ENCODE measurements at places on chromosomes 5 and 9.

DNA sequence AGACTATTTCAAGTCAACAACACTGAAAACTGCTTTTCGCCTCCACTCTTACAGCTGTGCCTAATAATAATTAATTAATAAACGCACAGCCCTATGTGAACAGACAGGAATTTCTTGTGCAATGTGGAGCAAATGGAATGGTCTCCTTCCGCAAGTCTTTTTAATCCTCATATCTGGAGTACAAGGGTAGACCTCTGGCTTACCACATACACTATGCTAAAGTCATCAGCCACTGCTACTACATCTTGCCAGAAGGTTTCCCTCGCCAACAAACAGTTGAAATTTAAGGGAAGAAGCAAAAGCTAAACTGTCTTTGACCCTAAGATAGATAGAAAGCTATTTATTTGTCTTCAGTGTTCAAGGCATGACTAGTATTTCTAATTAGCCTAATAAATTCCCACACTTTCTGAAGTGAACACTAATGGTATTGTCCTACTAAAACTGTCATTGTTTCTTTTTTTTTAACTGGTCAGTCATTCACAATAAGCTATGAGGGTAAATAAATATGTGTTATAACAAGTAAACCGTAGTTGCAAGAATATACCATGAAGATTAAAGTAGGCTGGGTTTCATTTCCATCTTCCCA lies 63.9 kb downstream of the GOLPH3 start:
- no peak for DNase-seq

GRCh38 chr9:14096258-14096922 lies 217.6 kb downstream of the NFIB start:
- DNase-seq: no peak

DNA sequence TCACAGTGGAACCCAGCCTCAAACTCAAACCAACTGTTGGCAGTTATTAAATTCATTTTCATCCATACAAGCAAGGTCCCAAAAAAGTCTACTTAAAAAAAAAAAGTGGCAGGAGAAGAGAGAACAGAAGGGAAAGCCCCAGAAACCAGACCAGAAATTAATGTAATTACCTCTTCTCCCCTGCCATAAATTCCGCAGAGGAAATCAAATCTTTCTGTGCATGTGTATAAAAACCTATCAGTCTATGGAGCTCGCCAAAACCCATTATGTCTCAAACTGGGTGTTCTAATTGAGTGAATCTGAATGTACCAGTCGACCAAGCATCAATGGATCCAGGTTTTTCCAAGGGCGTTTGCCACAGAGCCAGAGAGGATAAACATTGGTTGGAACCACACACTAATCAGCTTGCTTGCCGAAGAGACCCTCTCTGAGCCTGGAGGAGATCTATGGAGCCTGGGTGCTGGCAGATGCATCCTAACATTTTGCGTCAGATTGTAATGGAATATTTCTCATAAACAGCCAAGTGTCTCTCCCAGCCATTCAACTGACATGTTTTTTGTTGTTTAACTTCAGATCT lies 7.9 kb upstream of the HAND1 start:
- DNase-seq: no peak

- DNase-seq: no peak
Observed at GRCh38 chr9:130756455-130757152, 63.0 kb downstream of the EXOSC2 start.

GRCh38 chr5:80127116-80127552 lies 92.0 kb downstream of the THBS4 start:
- DNase-seq: no peak

- DNase-seq: no peak
Observed at GRCh38 chr5:1098986-1099597, 12.8 kb downstream of the SLC12A7 start.

DNA sequence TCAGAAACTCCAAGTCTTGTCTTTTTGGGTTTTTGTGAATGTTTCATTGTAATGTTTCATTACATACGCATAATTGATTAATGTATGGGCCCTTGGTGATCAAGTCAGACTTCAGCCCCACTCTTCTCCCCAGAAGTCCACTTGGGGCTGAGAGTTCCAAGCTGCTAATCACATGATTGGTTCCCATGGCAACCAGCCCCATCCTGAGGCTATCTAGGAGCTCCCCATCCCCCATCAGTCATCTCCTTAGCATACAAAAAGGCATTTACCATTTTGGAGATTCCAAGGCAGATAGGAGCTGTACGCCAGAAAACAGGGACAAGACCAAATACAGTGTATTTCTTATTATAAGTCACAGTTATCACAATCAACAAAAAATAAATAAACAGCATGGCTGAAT lies 22.9 kb upstream of the SYK start:
- no peak for DNase-seq

DNA sequence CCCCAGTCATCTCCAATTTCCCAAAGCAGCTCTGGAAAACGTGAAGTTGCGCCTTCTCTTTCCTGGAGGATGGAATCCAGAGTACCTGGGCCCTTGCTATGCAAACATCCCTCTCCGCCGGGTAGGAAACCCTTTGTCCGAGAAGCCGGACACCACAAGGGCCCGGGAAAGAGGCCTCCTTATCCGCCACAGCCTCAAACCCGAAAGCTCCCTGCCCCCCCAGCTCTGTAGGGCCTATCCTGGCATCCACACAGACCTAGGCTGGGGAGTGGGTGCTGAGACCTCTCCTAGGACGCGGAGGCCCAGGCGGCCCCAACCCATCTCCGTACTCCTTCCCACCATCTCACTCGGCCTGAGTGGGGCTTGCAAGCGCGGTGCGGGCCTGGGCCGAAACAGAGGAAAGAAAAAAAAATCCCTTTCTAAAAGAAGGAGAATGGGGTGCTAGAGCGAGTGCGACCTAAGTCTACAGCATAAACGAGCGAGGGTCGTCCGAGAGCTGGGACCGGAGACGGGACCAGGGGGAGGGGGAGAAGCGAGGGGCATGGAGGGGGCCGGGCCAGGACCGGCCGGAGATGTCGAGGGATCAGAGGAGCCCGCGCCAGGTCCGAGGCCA lies 624 bp downstream of the FBXW11 start:
- DNase-seq: peak; percentile 29

GRCh38 chr5:122356855-122357254 lies 44.8 kb downstream of the SNCAIP start:
- no peak for DNase-seq

DNA sequence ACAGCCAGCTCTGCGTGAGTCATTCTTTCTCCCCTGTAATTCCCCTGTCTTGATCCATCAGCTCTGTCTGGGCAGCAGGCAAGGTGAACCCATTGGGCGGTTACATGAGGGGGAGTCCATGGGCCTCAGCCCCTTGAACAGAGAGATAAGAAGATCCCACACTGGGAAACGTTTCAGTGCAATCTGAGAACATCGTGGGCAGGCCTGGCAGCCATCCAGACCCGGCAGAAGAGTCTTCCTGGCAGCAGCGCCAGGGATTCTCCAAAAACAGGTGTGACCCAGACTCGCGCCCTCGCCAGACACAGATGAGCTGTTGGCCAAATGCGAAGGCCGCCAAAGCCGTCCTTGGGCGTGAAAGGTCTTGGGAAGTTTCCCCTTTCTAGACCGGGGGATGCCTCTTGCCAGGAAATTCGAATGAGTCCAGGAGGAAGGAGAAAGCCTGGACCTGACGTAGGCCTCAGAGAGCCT lies 6.4 kb upstream of the SLC12A7 start:
- no peak for DNase-seq

DNA sequence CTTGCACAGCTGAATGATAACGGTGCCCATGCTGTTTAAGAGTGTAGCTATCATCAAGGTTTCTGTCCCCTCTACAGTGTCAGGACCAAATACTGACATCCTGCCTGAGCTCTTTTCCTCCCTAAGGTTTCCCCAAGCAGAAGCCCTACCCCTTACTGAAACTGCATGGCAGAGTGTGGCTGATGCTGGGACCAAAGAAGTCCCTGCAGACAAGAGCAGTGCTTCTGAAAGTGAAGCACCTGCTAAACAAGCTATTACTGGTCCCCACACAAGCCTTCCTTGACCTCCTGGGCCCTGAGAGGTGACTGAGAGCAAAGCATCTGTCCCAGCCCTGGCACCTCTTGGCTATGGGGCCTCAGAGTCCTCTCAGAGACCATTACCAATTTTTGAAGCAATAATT lies 56.1 kb downstream of the CFAP90 start:
- DNase-seq: no peak

- no peak for DNase-seq
Observed at GRCh38 chr5:109697339-109697738, 7.6 kb downstream of the MAN2A1 start.

GRCh38 chr5:112379542-112380325 lies 39.3 kb downstream of the EPB41L4A start:
- no peak for DNase-seq

DNA sequence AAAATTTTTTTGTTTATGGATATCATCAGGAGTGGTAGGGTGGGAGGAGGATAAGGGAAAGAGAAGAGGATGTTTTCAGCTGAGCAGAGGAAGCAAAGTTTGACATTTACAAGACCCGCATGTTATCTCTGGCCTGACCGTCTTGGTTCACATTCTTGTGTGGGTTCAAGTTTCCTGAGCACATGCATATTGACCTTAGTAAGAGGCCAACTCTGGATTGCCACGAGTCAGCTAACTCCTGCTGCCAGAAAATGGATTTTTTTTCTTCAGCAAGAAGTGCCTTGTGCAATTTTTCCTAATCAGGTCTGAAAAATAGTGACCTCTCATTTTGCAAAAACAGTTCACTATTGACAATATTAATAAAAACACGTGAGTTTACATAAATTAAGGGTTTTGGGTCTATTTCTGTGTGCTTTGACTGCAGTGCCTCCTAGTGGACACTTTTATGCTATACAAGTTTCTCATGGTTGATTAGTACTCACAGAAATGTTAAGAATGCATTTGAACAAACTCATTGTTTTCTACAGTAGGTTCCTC lies 27.1 kb upstream of the BASP1 start:
- DNase-seq: peak; percentile 18

DNA sequence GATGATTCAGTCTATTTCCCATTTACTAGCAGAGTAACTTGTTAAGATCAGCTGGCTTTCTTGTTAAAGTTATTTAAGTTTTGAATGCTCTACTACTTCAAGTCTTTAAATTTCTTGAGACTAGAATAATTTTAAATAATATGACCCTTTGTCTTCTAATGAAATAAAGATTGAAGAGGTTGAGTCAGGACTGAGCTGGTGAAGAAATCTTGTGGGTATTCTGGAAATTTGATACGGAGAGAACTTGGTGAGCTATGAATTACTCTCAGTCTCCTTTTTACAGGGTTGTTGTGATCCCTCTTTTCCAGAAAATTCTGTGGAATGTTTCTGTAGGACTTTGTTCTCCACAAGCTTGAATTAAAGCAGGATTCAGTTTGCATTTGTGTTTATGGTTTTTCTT lies 29.3 kb downstream of the RNF20 start:
- no peak for DNase-seq

DNA sequence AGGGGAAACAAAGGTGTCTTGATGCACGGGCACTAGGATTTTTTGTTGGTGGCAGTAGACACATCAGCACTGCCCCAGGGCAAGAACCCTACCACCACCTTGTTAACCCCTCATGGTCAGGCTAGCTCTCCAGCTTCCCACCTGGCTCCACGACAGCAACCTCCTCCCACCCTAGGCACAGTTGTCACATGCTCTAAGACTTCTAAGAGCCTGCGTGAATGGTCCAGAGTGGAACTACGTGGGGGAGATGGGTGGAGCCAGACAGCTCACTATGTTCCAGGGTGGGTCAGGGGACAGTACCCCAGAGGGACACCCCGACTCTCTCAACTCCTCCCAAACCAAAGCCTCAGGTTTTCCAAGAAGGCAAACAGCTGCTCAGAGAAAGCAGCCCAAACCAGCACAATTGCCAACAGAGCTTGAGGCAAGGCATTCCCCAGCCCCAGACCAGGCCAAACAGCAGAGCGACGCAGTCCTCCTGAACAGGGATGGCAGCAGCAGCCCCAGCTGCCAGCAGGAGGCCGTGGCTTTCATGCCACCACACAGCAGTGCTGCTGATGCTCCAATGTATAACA lies 78.0 kb downstream of the NRG2 start:
- DNase-seq: no peak

DNA sequence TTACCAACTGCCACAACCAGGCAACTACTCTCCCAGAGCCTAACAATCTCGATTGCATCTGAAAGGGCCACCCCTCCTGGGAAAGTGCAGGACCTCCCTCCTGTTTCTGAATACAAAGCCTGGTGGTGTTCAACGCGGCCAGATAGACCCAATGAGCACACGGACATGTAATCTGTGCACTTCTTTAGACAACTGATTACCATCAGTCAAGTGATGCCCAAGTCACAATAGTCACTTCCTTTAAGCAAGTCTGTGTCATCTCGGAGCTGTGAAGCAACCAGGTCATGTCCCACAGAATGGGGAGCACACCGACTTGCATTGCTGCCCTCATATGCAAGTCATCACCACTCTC lies 739 bp downstream of the C9orf72 start:
- DNase-seq: peak; percentile 81

DNA sequence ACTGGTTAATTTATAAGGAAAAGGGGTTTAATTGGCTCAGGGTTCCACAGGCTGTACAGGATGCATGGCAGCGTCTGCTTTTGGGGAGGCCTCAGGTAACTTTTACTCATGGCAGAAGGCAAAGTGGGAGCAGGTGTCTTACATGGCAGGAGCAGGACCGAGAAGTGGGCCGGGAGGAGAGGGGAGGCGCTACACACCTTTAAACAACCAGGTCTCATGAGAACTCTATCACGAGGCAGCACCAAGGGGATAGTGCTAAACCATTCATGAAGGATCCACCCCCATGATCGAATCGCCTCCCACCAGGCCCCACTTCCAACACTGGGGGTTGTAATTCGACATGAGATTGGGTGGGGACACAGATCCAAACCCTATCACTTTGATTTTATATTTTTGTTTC lies 21.7 kb downstream of the TMEM171 start:
- no peak for DNase-seq

- DNase-seq: no peak
Observed at GRCh38 chr5:148937830-148938521, 111.6 kb downstream of the ADRB2 start.

- peak; percentile 29 for DNase-seq
Observed at GRCh38 chr9:126947529-126947928, 32.9 kb downstream of the RALGPS1 start.

DNA sequence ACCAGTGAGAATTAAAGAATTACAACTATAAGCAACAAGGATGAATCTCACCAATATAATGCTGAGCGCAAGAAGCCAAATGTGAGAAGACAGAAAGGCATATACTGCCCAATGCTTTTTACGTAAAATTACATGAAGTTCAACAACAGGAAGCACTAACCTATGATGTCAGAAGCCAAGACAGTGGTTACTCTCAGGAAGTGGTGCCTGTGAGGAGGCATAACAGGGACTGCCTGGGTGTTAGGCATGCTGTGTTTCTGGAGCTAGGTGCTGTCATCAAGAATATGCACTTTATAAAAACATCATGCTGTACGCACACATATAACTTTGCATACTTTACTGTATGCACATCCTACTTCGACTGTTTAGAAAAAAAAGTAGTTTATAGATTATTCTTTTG lies 30.1 kb downstream of the FRMD3 start:
- no peak for DNase-seq

- DNase-seq: no peak
Observed at GRCh38 chr9:100082782-100083181, 16.0 kb downstream of the ERP44 start.

- DNase-seq: no peak
Observed at GRCh38 chr9:135228983-135229625, 141.6 kb downstream of the OLFM1 start.

- DNase-seq: no peak
Observed at GRCh38 chr5:139658928-139659667, 10.9 kb downstream of the CXXC5 start.
